ENCODE measurements at places on chromosomes 1 and 21.

- no peak for DNase-seq
Measured at GRCh38 chr1:109327285-109327684, 20.5 kb upstream of the MYBPHL start.

GRCh38 chr1:226603022-226603857 is 54.7 kb downstream of the STUM start:
- no peak for DNase-seq

- peak; percentile 61 for DNase-seq
Measured at GRCh38 chr1:223129229-223129901, 13.7 kb downstream of the TLR5 start.

DNA sequence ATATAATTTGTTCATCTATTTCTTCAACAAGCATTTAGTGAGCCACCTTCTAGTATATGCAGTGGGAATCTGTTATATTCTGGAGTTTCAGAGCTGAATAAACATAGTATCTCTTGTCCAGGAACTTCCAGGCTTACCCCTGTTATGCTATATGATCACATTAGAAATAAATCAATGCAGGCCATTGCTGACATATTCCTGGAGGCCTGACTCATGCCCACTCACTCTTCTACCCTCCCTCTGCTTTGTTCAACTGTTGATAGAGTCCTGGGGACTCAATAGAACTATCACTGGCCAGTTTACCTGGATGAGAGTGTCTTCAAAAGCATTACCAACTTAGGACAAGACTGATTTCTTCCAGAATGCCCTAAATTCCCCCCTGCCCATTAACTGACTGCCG is 29.3 kb upstream of the SRSF10 start:
- no peak for DNase-seq

DNA sequence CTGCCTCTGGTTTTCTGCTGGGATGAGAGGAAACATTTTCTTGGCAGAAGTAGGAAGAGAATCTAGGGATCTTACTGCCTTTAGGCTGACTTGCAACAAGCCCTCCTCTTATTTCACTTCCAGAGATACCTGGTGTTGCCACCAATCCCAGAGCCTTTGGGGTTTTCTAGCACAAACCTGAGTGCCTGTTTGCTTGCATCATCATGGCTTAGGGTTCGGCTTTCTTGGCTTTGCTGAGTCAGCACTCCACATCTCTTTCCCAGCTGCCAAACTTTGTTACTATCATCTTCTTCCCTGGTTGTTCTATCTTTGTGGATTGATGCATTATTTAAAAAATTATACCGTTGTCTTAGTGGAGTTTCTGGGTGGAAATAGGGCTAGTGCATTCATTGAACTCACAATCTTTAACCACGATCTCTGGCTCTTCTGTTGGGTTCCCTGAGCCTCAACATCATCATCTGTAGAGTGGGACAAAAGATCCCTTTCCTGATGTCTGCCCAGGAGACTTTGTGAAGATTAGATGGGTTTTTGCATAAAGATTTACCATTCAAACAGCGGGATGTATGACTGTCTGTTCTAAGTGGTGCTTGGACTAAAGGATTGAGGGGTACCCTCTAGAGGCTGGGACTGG is 76.6 kb upstream of the SELENON start:
- no peak for DNase-seq

DNA sequence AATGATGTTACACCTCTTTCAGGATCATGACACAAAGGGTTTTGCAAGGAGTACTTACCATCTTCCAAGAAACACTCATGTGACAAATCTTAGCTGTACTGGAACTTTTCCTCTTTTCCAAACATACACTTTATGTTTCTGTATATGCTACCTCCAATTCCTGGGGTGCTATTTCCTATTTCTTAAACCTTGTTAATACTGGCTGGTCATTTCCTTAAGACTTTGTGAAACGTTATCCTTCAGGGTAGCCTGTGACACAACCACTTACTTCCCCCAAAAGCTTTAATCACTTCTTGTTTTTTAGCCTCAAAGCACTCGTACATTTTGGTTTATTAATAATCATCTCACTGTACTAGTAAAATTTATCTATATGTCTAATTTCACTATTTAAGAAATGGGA is 39.4 kb downstream of the OR10Z1 start:
- no peak for DNase-seq

DNA sequence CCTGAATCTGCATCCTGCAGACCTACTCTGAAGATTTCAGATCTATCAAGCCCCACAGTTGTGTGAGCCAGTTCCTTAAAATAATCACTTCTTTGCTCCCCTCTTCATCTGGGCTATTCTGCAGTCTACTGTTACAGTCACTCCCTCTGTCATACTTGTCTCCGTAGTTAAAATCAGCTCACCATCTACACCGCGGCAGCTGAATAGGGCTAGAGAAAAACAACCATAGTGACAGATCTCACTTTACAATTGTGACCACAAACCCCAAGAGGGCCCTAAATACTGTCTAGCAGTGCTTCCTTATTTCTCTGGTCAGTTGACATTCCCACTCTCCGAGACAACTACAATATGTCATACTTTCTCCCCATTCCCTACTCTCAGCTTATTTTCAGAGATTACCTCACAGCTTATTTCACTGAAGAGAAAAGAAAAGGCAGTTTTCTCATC is 12.9 kb downstream of the DESI2 start:
- no peak for DNase-seq

DNA sequence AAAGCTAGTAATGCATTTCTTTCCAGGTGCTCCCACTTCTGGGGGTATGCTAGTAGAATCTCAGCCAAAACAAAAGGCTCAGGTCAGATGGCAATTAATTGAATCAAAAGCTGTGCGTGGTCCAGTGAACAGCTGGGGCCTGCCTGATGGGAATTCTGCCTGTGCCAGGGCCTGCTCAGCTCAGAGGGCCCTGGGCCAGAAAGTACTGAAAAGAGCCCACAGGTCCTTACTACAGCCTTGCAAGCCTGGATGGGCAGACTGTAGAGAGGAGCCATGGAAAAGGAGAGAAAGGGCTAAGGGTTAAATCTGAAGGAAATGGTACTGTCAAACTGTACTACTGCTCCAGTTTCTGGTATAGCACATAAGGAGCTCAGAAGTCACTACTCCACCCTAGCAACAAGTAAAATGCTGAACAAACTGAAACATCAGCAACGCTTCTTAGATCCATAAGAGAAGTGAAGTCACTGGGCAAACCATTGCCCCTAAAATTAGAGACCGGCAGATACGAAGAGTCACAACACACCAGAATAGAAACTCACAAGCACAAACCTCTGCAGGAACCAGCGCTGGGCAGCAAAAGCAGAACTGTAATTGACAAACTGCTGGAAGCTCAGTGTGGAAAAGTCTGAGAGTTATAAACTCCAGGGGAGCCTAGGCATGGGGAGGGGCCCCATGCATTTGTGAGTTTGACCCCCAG is 121.1 kb upstream of the SYT6 start:
- DNase-seq = no peak
